ENCODE measurements at places on chromosomes 1 and 21.

GRCh38 chr1:91148641-91149069 is 126.8 kb upstream of the ZNF644 start:
- H3K4me3 ChIP-seq, result no peak overlapping the region

DNA sequence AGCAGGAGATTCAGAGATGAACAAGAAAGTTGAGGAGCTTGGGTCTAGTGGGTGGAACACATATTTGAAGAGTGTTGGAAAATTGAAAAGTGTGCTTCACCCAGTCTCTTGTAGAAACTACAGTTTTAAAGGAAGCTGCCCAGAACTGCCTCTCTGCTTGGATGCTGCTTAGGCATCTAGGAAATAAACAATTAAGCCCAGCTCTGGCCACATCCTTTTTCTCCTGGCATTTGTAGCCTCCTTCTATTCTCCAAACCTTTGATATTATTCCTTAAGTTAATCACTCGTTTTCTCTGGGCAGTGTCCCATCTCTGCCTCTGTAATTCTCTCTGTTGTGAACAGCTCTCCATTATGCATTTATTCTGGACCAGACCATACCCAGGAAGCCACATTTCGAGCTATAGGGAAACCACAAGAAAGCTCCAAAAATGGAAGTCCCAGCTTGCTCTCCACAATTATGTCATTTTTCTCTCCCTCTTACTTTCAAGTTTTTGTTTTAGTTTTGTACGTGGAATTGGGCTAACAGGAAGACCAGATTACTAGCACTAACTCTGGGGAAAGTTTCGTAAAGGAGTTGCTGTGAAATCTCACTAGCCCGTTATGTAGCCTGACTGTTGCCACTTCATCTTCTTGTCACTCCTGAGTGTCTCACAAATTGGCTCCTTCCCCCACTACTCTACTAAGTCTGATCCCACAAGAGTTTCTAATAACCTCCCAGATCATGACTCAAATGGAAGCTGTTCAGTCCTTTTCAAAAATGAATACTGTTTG is 102.2 kb downstream of the NTMT2 start:
- H3K27me3 ChIP-seq, result peaks cover 1% of the 10 kb centered on the region
- no peak overlapping the region for H3K4me3 ChIP-seq
- no peak overlapping the region for H3K27ac ChIP-seq
- peaks cover 14% of the 10 kb centered on the region for H3K4me1 ChIP-seq
- H3K36me3 ChIP-seq, result no peaks in the 10 kb centered on the region

DNA sequence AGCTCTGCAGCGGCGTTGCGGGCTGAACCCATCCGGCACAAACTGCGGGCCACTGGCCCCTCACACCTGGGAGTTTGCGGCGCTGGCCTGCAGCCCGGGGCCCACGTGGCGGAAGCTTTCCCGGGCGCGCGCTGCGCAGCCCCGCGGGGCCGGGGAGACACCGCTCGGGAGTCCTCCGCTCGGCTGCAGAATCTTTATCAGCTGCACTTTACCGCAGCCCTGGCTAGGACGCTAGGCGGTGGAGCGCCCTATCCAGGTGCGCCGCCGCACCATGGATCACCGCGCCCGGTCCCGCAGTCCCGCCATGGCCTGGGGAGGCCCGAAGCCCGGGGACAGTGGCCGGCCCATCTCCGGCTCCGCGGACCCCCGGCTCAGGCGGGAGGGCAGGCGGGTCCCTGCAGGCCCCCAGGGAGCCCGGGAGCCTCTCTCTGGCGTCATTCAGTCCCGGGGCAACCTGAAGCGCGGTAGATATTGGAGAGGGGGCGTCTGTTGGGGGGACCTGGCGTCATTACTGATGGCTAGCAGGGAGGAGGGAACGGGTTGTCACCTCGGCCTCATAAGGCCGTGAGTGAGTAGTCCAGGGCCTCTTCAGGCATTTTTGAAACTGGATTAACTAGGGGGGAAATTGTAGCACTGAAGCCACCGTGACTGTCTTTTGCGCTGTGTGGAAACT is 5.7 kb upstream of the OLIG2 start:
- H3K27ac ChIP-seq, result no peak overlapping the region
- H3K27me3 ChIP-seq, result peaks cover 87% of the 10 kb centered on the region
- H3K4me1 ChIP-seq, result peaks cover 20% of the 10 kb centered on the region
- no peak for DNase-seq

- no peaks in the 10 kb centered on the region for H3K27me3 ChIP-seq
- H3K27ac ChIP-seq, result no peak overlapping the region
- no peaks in the 10 kb centered on the region for H3K36me3 ChIP-seq
- DNase-seq, result no peak
These were observed 198.3 kb downstream of the CYYR1 start for GRCh38 chr21:26374817-26375216.

All from activated CD4-positive, alpha-beta memory T cell treated with anti-CD3 and anti-CD28 coated beads, Interleukin-2, amount 10 ng/mL, durations not matched to agents 7 days and 5 days (primary cell).